GM13977 (cell line): ENCODE measurements at places on chromosomes 2 and 18.

DNA sequence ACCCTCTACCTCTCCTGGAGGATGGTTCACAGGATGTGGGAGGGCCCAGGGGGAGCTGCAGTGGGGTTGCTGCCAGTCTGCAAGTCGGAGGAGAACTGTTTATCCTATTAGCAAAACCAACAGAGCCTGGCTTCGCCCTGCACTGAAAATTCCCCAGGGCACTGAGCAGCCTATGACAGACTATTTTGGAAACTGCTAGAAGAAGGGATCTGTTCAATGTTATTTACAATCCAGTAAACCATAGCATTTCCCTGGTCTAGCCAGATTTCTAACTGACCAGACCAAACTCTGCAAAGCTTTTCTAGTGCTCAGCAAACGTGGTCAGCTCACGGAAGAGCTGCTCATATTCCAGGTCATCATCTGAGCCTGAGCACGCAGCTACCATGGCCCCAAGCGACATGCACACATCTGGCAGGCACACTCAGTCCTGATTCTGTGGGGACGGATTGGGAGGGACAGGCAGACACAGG, 64.8 kb upstream of the PID1 start:
- DNase-seq: no peak

GRCh38 chr18:7846335-7846734, 279.2 kb downstream of the PTPRM start:
- no peak for DNase-seq

- DNase-seq: no peak
Measured at GRCh38 chr2:54386585-54386984, 69.5 kb upstream of the SPTBN1 start.

DNA sequence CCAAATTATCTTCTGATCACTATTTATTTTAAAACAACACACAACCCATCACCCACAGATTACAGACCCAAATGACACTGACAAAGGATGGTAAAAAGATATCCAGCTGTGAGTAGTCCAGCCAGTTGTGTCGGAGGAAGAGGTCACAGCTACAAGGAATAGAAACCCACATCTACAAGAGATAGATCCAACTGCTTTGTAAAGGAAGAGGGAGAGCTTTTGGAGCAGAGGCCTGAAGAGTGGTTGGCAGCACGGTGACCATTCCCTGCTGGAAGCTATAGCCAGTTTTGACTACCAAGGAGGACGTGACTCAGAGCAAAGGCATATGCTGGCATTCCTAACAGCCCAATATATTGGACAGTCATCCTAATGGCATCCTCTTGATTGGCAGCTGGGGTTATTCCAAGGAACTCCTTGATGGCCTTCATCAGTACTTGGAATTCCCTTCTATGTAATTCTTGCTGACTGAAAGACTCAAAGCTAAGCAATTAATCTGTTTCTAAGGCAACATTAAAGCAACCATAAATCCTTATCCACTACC, 17.1 kb downstream of the SLC8A1 start:
- no peak for DNase-seq

- DNase-seq: peak; percentile 33
Measured at GRCh38 chr2:191020742-191021381, 6.9 kb upstream of the STAT1 start.

DNA sequence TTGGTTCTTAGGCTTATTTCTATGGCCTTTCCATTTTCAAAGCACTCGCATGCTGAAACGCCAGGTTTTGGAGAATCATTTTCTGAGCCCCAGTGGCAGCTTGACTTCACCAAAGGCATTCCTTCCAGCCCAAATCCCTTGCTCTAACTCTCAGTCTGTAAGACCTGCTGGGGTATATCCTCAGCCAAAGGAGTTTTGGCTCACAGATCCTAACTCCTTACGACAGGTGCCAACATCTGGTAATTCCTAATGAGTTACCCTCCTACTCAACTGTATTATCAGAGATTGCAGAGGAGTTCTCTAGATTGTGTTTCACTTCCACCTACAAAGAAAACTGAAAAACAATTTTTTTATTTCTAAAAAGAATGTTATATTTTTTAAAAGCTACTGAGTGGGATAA, 79.0 kb upstream of the RAB27B start:
- no peak for DNase-seq

DNA sequence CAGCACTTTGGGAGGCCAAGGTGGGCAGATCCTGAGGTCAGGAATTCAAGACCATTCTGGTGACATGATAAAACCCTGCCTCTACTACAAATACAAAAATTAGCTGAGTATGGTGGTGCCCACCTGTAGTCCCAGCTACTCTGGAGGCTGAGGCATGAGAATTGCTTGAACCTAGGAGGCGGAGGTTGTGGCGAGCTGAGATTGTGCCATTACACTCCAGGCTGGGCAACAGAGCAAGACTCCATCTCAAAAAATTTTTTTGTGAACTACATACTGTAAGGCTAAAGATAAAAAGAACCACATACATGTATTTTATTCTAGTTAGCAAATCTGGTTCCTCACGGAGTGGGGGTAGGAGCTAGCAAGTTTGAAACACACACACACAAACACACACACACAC, 45.1 kb downstream of the RAB10 start:
- no peak for DNase-seq

- DNase-seq: no peak
Measured at GRCh38 chr2:230203110-230203676, 16.6 kb downstream of the SP110 start.

DNA sequence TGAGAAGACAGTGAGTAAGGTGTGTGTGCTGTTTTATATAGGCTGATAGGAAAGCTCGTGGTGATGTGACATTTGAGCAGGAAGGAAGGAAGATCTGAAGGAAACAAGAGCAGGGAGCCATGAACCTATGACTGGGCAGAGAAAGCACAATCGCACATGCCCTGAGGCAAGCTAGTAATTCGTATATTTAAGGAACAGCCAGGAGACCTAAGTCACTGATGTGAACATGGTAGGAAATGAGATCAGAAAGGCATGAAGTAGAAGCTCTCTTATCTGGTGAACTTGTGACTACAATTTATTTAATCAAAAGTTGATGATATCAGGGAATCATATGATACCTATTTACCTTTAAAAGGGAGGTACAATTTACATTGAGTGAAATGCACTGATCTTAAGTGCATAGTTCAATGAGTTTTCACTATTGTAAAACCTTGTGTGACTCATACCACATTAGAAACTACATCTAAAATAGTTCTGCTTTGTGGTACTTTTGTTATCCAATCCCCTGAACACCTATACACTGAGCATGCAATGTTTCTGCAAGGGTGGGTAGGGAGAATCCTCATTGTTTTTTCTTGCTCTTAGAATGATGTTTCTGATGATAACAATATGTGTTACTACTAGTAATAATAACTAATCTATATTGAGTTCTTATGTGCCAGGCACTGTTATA, 67.5 kb downstream of the GALNT13 start:
- no peak for DNase-seq

DNA sequence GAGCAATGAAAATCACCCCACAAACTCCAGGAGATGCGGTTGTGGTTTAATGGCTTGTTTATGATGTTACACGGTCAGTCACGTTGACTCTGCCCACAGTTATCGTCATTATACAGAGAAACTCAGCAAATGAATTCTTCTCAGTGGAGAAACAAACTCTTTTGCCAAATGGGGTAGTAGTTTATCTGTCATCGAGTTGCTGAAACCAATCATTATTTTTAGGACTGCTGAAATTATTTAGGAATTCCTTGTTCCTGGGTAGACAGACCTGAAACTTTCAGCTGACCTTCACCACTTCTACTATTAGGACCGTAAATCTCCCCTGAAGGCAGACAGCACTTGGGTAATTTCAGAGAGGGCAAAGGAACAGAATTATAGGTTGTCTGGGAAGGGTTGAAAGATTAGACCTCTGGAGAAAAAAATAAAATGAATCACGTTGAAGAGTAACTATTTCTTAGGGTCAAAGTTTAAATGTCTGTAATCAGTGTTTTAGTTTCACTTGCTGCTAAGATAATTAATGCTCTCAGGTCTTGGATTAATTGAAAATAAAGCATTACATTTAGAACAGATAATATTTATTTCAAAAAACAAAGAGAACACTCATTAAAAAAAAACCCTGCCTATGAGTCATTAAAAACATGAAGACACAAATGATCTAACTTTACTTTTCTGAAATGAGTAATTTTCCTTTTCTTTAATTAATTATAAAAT, 52.1 kb upstream of the LYPD6 start:
- DNase-seq: no peak

DNA sequence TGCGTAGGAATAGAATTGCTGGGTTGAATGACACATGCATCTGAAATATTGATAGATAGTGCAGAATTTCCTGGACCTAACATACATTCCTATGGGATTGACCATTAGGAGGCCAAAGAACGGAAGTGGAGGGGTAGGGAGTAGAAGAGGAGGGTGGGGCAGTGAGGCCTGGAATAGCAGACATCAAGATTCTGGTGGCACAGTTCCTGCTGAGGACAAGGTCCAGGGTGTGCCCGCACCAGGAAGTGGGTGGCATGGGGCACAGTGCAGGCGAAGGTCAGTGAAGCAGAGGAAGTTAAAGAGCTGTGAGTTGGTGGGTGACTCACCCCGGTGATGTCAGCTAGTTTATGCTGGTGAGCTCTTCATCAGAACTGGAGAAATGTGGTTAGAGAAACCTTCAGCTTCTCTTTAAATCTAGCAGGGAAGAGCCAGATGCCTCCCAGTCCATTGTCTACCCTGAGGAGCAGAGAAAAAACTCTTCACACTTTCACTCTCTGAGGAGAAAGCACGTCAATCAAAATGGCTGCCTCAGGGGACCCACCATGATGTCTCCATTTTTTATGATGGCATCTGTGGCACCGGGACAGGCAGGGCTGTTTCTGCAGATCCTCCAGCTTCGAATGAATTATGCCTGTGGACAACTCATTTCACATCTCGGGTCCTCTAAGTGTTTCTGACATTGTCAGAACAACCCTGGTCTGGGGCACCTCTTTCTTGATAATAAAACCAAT, 55.9 kb upstream of the CTLA4 start:
- DNase-seq: no peak
